CD4-positive, alpha-beta T cell treated with Interleukin-17A for 1 hour (primary cell): ENCODE measurements at places on chromosomes 5 and 9.

GRCh38 chr9:91992461-91993041 lies 42.5 kb upstream of the ROR2 start:
- no peak for DNase-seq

DNA sequence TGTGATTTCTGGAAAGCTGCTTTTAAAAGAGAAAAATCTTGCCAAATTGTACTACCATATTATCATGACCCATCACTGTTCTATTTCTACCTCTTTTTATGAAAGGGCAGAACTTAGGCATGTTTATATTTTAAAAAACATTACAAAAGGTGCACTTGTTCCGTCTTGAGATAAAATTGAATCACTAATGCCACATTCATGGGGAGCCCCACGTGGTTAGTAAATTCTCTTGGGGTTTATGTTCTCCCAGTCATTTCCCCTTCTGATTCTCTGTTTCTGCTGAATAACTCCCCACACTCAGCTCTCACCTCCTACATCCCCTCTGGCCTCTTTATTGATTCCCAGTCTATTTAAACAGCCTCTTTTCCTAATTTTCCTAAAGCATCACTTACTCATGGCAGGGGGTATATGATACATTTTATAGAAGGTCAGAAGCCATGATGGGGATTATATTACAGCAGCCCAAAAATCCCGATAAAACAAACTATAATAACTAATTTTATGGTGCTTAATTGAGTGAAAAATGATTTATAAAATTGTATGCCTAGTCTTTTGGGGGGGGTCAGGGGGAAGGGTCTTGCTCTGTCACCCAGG lies 19.7 kb upstream of the VLDLR start:
- no peak for DNase-seq

- no peak for DNase-seq
Observed at GRCh38 chr9:111349766-111350165, 19.7 kb upstream of the OR2K2 start.

GRCh38 chr5:61465066-61465465 lies 133.0 kb downstream of the ZSWIM6 start:
- DNase-seq = no peak

DNA sequence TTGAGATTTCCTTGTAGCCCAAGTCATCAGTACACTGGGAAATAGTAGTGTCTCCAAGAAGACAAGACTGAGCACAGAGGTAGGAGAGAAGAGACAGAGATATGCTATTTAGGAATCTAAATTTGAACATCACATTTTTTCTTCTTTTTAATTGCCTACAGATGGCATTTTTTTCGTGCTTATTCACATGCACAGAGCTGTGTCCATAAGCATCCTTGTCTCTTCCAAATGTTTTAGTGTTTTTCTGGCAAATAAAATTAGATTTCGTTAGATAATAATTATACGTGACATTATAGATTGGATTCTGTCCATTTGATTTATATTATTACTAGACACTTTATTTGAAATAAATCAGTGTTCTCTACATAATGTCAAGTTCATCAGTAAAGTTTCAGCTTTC lies 80.9 kb downstream of the PRR16 start:
- DNase-seq = no peak

GRCh38 chr9:36187414-36187813 lies 3.3 kb upstream of the CLTA start:
- DNase-seq = no peak

- no peak for DNase-seq
Observed at GRCh38 chr9:124363326-124364096, 51.7 kb downstream of the PSMB7 start.

DNA sequence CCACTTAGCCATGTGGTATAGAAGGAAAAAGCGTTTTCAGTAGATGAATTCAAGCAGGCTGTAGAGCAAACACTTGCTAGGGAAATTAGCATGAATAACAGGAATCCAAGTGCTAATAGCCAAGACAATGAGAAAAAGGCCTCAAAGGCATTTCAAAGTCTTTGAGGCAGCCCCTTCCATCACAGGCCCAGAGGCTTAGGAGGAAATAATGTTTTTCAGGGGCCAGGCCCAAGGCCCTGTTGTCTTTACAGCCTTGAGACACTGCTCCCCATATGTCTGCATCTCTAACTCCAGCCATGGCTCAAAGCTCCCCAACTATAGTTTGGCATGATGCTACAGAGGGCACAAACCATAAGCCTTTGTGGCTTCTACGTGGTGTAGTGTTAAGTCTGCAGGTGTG lies 563.5 kb downstream of the TAF11L14 start:
- DNase-seq = no peak

DNA sequence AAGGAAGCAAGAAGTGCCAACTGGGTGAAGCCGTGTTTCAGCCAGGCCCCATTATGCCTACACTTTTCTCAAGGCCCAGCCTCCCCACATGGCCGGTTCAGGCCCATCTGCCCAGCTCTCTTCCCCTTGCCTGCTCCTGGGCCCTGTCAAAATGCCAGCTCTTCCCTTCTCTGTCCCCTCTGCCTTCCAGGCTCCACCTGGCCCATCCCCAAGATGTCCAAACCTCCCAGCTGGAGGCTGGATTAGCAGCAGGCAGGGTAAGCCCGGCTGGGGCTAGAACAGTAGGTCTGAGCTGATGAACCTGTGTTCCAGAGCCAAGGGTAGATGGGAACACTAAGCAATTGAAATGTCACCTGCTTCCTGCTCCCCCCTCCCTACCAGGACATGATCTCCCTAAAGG lies 64.1 kb upstream of the HSPA9 start:
- no peak for DNase-seq

DNA sequence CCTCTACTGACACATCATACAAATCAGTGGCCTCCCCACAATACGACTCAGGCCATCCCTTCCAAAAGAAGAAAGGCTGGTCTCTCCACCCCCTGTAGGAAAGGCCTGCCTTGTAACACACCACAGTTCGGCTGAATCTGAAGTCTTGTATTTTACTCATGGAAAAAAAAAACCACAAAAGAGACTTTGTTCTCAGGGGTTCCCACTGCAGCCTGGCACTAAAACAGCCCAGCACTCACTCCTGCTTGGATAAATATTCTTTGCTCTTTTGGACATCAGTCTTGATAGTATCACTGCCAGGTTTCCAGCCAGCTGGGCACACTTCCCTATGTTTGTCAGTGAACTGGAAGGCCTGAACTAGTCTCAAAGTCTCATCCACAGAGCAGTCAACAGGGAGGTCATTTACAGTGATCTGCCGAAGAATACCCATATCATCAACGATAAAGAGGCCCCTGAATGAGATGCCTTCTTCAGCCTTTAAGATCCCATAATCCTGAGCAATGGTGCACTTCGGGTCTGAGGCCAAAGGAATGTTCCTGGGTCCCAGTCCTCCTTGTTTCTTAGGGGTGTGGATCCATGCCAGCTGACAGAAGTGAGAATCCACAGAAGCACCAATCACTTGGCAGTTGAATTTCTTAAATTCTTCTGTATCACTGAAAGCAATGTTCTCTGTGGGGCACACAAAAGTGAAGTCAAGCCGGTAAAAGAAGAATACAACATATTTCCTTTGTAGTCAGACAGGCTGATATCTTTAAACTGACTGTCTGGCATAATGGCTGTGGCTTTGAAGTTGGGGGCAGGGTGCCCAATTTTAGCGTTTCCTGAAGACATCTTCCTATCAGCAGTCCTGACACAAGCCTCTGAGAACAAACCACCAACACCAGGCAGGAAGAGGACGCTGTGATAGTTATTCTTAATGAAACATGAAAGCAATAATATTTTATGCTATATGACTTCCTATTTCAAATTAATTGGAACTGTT lies 198.1 kb downstream of the LURAP1L start:
- DNase-seq = no peak

GRCh38 chr9:132117694-132118093 lies 38.0 kb upstream of the MED27 start:
- no peak for DNase-seq

- no peak for DNase-seq
Observed at GRCh38 chr5:169808118-169808581, 171.1 kb downstream of the DOCK2 start.

DNA sequence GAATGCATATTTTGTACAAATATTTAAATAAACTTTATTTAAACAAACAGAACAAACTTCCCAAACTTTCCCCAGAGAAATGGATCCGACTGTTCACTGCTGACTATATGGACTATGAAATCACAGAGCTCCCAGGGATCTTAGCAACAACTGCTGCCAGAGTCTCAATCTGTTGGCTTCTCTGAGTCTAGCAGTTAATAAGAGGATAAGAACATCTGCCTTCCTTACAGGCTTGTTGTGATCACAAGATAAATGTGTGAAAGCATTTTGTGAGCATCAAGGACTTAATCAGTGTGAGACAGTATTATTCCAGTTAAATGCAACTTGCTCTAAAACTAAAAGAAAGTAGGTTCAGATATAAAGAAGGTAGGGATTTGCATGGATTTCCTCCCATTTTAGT lies 31.4 kb upstream of the MYOT start:
- no peak for DNase-seq

GRCh38 chr5:109823597-109823996 lies 133.9 kb downstream of the MAN2A1 start:
- no peak for DNase-seq

- DNase-seq = no peak
Observed at GRCh38 chr5:165055476-165055875, 1550.1 kb downstream of the MAT2B start.

DNA sequence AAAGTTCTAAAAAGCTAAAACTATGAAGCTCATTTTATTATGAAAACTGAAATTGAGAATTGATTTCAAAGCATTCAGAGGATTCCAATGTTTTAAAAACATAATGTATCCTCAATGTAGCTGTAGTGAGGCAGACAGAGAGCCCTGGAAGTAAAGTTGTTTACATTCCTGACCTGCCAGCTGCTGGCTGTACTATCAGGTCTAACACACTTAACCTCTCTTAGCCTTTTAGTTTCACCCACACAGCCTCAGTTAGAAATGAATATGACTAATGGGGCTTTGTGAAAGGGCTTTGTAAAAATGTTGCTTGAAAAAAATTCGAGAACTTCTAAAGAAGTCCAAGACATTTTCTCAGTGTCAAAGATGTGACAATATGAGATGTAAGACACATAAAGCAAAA lies 122.6 kb downstream of the FBXL17 start:
- no peak for DNase-seq

DNA sequence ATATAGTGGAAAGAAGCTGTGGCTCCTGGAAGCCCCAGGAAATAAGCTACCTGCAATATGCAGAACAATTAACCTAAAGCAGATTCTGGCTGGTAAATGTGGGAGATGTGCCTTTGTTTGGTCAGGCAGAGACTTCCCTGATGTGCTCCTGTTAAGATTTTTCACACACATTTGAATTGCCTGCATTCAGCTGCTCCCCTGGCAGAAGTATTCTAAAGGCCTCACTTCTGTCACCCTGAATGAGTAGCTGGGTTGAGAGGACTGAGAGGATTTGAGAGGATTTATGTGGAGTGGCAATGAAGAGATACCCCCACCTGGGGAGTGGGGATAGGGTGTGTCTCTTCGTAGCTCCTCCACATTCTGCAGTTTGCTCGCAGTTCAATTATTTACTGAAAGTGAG lies 130.5 kb downstream of the ST8SIA4 start:
- DNase-seq = no peak

- DNase-seq = no peak
Observed at GRCh38 chr5:122741681-122742080, 33.2 kb upstream of the SNX2 start.

DNA sequence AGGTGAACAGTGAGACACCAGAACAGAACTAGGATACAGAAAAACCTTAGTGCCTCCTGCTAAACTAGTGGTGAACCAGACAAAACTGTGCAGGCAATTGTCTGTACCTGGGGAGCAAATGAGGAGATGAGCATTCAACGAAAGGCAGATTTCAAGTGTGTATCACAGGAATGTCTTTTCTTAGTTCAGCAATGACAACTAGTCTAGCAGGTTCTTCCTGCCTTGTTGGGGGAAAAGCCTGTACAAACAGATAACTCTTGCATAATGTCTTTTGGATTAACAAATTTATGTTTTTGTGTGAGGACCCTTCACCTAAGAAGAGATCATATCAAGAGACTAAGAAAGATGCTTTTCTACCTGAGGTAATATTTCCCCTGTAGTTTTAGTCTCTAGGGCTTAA lies 21.8 kb upstream of the DENND4C start:
- no peak for DNase-seq
